Cardiac fibroblast (primary cell): ENCODE measurements at places on chromosomes 6 and 20.

- DNase-seq = peak; percentile 80
Observed at GRCh38 chr6:26383624-26384417, 913 bp downstream of the BTN2A2 start.

DNA sequence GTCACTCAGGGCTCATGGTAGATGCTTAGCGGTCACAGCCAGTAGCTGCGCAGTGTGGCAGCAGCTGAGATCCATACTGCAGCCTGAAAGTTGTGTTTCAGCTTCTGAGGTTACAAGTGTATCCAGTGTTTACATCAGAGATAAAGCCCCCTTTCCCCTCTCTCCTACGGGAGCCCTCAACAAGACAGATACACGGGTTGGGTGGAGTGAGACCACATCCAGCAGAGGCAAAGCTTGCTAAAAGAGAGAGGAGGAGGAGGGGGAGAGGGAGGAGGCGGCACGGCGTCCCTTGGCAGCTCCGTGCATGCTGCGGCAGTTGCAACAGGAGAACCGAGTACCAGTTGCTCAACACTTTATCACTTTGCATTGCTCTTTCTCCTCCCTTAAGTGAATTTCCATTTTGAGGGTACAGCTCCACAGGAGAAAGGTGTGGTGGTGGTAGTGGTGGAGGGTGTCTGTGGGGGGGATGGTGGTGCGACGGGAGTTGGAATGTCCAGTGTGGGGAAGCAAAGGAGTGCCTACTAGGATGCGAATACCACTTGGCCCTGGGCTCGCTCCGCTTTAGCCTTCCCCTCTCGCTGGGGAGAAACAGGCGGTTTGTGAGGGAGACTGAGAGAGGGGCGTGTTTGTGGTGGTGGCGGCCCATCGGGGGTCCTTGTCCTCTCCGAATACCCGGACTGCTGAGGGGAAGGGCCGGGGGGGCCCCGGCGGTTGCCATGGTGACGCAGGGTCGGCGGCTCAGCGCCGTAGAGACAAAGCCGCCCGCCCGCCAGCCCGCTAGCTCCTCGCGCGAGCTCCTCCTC lies 405 bp upstream of the RNF182 start:
- peak; percentile 56 for DNase-seq

GRCh38 chr6:152096863-152097496 lies 289.5 kb downstream of the ESR1 start:
- peak; percentile 93 for DNase-seq

GRCh38 chr20:4973330-4974097 lies 27.8 kb downstream of the SLC23A2 start:
- DNase-seq = peak; percentile 86

GRCh38 chr6:143536461-143536865 lies 24.9 kb upstream of the FUCA2 start:
- peak; percentile 27 for DNase-seq

DNA sequence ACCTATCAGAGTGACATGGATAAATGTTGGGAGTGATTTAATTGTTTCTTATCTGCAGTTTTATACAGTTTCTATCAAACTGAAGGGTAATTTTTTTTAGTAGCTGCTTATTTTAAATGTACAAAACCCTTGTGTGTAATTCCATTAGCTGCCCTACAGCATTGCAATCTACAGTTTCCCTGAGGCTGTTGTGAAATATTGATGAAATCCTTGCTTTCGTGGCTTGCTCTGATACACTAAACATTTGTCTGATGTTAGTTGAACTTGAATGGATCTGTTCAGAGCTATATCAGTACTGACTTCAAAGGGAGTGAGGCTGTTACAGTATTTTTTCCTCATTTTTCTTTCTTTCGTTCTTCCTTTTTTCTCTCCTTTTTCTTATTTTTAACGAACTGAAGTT lies 255.4 kb downstream of the TSHZ2 start:
- DNase-seq = no peak

DNA sequence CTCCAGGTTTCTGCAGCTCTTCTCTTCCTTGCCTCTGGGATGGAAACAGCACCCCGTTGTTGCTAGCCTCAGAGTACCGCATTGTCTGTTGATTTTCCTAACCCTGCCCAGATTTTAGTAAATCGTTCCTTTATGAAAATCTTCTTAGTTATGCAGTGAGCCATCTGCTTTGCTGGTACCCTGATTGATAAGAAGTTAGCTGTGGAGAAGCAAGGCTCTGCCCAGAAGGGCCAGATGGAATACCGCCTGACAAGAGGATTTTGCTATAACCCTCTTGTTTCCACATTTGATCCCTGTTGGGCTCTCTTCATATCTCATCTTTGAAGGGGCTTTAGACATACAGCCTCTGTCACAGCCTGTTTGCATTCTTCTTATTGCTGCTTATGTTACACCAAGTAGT lies 229.0 kb downstream of the CDKAL1 start:
- DNase-seq = no peak

- no peak for DNase-seq
Observed at GRCh38 chr6:75748003-75748742, 866 bp upstream of the MYO6 start.

DNA sequence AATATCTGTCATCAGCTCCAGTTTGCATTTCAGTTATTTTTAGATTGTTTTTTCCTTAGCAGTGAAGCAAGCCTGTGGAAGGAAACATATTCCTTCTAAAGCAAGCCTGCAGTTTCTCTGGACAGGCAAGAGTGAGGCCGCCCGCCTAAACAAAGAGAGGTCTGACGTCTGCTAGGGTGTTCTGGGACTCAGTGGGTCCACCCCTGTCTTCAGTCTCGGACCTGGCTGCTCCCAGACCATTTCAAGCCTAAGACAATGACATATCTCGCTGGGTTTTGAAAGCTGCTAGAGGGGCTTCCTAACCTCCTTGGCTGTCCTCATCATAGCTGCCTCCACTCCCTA lies 36.8 kb upstream of the RNF24 start:
- no peak for DNase-seq

- no peak for DNase-seq
Observed at GRCh38 chr6:41462033-41462432, 84.1 kb upstream of the FOXP4 start.

DNA sequence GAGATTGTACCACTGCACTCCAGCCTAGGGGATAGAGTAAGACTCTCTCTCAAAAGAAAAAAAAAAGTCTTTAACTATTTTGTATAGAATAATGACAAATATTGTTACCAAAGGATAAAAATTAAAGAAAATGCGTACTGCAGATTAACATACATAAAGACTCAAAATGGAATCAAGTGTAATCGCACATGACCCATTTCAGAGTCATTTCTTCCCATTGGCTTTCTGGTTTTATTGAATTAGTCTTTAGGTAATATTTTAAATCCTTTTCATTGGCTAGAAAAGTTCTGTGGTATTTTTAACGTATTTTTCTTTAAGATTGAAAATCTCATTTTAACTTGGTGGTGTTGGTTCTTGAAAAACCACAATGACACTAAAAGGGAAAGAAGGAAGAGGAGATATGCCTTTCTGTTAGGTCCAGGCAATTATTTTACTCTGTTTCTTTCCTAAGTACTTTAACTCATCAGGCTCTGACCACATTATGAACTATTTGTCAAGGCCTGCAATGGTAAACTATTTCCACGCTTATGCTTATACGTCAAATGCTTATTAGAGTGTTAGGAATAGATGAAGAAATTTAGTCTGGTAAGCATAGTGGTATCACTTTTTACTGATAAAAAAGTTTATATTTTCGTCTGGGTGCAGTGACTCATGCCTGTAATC lies 52.3 kb downstream of the PLEKHG1 start:
- no peak for DNase-seq

DNA sequence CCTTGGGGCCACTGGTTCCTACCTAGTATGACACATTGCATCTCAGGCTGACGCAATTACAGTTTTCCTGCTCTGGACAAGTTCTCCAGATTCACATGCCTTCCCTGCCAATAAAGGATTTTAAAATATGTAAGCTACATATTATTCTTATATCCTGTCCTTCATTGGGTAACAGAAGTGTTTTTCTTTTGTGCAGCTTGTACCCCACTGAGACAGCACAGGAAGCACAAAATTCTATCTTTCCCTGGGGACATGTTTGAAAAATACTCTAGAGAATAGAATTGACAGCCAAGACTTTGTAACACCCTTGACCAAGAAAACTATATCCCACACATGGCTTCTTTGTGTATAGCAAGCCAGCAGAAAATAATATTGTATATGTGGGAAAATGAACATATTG lies 456.8 kb downstream of the MAFB start:
- no peak for DNase-seq

- peak; percentile 66 for DNase-seq
Observed at GRCh38 chr6:111657146-111657545, 51.5 kb upstream of the TRAF3IP2 start.

DNA sequence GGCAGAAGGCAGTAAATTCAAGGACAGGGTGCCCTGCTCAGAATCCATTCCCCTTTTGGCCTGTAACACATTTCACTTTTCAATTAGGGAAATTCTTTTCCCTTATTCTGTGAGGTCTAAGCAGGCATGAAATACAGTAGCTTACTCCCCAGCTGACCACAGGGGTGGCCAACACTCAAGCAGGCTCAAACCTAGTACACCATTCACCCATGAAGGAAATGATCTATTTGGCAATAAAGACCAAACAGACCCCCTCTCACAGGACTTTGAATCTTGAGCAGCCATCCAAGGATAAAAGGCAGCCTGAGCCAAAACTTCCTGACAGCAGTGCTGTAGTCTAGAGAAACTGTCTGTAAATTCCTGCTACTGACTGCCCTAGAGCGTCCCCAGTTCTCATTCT lies 17.7 kb downstream of the PDSS2 start:
- no peak for DNase-seq

DNA sequence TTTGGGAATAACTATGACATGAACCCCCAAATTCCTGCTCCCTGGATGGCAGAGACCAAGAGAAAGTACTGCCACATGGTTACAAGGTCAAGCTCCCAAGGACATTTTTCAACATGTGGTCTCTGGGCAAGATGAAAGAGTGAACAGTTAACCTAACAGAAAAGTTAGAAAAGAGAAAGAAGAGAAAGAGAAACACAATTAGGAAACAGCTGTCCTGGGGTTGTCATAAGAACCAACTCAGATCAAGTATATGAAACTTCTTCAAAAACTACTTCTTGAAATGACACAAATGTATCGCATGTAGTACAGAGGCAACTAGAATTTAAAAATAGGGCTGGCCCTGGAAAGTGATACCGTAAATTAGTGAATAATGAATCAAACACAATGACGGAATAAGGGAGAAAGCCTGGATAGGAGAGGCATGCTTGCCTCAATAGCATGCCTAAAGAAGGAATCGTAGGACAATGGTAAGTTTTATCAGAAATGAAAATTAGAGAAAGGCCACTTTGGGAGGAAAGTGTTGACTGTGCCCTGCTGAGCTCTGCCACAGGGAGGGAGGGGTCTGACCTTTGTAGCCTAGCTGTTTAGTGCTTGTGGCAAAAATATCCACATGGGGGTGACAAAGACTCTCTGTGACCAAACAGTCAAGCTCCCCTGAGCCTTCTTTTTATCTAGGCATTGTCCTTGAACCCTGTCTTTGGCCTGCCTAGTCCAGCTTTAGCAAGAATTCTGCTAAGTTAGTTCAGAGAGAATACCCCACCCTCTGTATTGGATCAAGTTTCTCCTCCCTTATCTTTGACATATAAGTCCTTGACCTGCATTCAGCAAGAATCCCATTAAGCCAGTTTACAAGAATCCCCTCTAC lies 4.3 kb upstream of the DCBLD1 start:
- peak; percentile 40 for DNase-seq

GRCh38 chr6:134636186-134636799 lies 313.6 kb downstream of the ALDH8A1 start:
- no peak for DNase-seq
